Left lung (tissue), 14 donors: ENCODE measurements at places on chromosomes 11 and 22.

DNA sequence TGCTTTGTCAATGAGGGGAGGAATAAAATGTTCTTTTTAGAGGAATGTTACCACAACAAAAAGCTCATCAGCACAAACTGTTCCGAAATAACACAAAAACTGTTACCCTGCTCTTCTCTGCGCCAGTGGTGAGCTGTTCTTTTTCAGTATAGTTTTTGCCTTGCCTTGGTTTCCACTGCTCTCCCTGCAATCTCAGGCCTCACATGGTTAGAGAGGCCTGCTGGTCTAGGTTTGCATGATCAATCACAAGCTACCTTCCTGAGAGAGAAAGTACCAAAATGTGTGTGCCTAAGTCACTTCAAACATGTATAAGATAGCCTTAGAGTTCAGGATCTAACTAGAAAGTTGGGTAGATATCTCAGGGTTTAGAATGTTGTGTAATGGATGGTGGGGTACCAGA is 114.6 kb downstream of the STIM1 start:
- DNase-seq, result no peak
- no peak overlapping the region for H3K4me3 ChIP-seq
- H3K4me1 ChIP-seq, result no peaks in the 10 kb centered on the region
- H3K27ac ChIP-seq, result no peak overlapping the region
- no peaks in the 10 kb centered on the region for H3K27me3 ChIP-seq
- H3K36me3 ChIP-seq, result no peaks in the 10 kb centered on the region

- no peak overlapping the region for H3K4me3 ChIP-seq
- H3K36me3 ChIP-seq, result no peaks in the 10 kb centered on the region
- DNase-seq, result no peak
- H3K27me3 ChIP-seq, result peaks cover 12% of the 10 kb centered on the region
These were observed 49.1 kb upstream of the CAPRIN1 start for GRCh38 chr11:34002420-34002819.

DNA sequence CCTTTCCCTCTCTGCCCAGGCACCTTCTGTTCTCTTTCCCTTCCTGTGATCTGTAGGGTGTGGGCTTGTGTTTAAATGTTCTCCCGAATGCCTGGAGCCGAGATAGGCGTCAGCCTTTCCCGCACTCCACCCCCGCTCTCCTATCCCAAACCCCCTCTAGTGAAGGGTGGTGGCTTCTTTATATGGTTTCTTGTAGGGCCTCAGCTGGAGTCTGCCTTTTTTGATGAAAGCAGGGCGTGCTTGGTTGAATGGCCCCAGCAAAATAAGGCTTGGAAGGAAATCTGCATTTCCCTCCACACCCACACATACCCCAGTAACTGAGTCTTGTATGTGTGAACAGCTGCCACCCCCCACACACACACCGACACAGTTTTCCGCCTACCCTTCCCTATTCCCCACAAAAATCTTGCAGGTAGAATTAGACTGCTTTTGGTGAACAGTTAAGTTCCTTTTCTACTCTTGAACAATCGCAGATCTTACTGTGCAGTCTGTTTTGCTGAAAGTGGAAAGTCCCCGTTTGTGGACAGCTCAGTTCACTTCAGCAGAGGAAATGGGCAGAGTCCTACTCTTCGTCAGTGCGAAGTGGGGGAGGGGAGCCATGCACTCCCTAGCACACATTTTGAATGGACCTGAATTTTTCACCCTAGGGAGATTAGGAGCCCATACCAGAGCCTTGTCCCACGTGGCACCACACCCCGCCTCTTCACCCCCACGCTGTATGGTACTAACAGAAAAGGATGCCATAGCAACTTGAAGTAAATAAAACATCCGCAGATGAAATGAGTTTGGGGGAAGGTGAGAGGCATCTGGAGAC is 25.5 kb upstream of the GRK2 start:
- peak overlapping the region; percentile 59 for H3K4me3 ChIP-seq
- no peaks in the 10 kb centered on the region for H3K27me3 ChIP-seq
- H3K27ac ChIP-seq, result peak overlapping the region; percentile 93
- H3K36me3 ChIP-seq, result peaks cover 34% of the 10 kb centered on the region

DNA sequence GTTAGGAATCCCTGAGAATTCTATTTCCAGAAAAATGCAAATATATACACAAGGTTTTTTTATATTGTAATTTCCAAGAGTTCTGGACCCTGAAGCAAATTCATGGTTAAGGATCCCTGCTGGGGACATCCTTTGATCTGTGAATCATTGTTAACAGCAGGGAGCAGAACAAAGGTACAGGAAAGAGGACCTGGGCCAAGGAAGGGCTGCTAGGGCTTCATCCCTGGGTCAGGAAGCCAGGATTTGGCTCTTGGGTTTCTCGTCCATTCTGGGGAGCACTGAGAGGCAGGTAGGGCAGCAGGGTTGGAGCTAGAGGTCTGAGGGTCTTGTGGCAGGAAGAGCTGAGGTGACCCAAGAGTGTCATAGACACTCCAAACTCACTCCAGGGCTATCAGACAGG is 10.2 kb upstream of the OAF start:
- no peaks in the 10 kb centered on the region for H3K36me3 ChIP-seq
- H3K27ac ChIP-seq, result no peak overlapping the region

DNA sequence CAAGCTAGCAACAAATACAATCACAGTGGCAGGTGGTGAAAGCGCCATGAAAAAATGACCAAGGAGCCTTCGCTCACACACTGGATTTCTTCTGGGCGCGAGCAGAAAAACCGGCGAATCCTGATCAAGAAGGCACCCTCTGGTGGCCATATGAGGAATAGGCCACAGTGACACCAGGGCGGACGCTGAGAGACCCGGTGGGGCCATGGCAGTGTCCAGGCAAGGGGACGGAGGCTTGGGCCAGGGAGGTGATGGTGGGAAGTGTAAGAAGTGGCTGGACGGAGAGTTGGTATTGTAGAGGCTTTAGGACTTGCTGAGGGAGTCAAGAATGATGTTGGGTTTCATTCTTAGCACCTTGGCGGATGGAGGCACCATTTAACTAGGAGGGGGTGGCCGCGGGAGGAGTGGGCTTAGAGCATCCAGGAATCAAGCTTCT is 16.9 kb upstream of the RAC2 start:
- peaks cover 64% of the 10 kb centered on the region for H3K27me3 ChIP-seq
- no peaks in the 10 kb centered on the region for H3K36me3 ChIP-seq
- H3K4me1 ChIP-seq, result no peaks in the 10 kb centered on the region

GRCh38 chr11:44452827-44453572 is 112.5 kb upstream of the CD82 start:
- H3K4me1 ChIP-seq, result no peaks in the 10 kb centered on the region
- H3K27ac ChIP-seq, result no peak overlapping the region
- DNase-seq, result no peak
- H3K27me3 ChIP-seq, result no peaks in the 10 kb centered on the region
- no peak overlapping the region for H3K4me3 ChIP-seq
- H3K36me3 ChIP-seq, result no peaks in the 10 kb centered on the region

DNA sequence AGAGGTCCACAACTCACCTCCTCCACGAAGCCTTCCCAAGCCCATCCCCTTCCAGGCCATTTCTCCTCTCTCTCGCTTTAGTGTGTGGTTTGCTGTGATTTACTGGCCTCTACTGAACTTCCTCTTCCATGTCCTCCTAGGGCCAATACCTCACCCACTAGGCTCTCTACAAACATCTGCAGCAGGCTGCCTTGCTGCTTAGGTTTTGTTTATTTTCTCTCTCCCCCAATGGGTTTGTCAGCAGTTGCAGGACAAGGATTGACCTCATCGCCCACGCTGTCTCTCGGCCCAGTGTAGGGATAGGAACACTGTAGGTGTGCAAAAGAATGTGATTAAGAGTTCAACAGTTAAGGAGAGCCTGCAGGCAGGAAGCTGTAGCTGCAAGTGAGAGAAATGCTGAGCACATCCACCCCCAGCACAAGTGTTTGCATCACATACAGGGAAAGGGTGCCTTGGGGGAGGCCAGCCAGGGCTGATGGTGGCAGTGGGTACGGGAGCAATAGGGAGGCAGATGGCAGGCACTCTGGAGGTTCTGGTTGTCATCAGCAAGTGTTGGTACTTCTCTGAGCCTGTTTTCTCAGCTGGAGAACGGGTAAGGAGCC is 1.4 kb downstream of the PC start:
- no peaks in the 10 kb centered on the region for H3K27me3 ChIP-seq
- H3K4me1 ChIP-seq, result peaks cover 23% of the 10 kb centered on the region
- peak; percentile 49 for DNase-seq
- H3K36me3 ChIP-seq, result no peaks in the 10 kb centered on the region
- no peak overlapping the region for H3K27ac ChIP-seq

GRCh38 chr11:45537614-45538013 is 127.8 kb downstream of the CHST1 start:
- no peaks in the 10 kb centered on the region for H3K36me3 ChIP-seq
- no peak overlapping the region for H3K4me3 ChIP-seq
- no peak overlapping the region for H3K27ac ChIP-seq
- peaks cover 14% of the 10 kb centered on the region for H3K27me3 ChIP-seq
- H3K4me1 ChIP-seq, result no peaks in the 10 kb centered on the region

DNA sequence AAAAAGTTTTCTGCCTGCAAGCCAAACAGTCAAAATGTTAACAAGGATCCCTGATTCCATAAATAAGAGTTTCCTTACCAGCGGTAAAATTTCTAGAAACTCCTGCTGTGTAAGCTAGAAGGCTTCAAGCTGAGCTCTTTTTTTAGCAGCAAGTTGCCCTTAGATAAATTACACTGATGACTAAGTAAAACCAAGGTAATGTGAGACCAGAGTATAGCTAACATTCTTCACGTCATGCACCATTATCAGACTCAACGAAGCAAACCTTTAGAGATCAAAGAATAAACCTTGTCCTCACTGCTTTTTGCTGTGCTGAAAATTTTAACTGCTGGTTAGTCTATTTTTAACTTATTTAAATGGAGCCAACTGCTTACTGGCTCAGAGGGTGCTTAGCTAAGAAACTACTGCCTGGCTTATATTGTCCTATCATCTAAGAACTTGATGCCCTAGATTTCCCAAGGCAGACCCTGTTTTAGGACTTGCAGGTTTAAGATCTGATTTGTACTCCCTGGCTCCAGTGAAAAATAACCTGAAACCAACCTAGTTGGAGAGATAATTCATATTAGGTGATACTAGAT is 900.7 kb downstream of the JRKL start:
- H3K4me3 ChIP-seq, result no peak overlapping the region
- no peak overlapping the region for H3K27ac ChIP-seq
- H3K36me3 ChIP-seq, result no peaks in the 10 kb centered on the region
- H3K4me1 ChIP-seq, result no peaks in the 10 kb centered on the region
- no peak for DNase-seq

GRCh38 chr11:269146-269890 is 8.9 kb upstream of the NLRP6 start:
- DNase-seq, result no peak
- H3K4me1 ChIP-seq, result no peaks in the 10 kb centered on the region
- peak overlapping the region; percentile 96 for H3K27ac ChIP-seq
- no peaks in the 10 kb centered on the region for H3K27me3 ChIP-seq
- peak overlapping the region; percentile 3 for H3K4me3 ChIP-seq

- no peak overlapping the region for H3K4me3 ChIP-seq
- H3K27me3 ChIP-seq, result no peaks in the 10 kb centered on the region
- H3K36me3 ChIP-seq, result no peaks in the 10 kb centered on the region
- no peak overlapping the region for H3K27ac ChIP-seq
- DNase-seq, result no peak
These were observed 24.4 kb downstream of the UPB1 start for GRCh38 chr22:24519496-24519895.
